SK-N-DZ (cell line): ENCODE measurements at places on chromosomes 6 and 20.

DNA sequence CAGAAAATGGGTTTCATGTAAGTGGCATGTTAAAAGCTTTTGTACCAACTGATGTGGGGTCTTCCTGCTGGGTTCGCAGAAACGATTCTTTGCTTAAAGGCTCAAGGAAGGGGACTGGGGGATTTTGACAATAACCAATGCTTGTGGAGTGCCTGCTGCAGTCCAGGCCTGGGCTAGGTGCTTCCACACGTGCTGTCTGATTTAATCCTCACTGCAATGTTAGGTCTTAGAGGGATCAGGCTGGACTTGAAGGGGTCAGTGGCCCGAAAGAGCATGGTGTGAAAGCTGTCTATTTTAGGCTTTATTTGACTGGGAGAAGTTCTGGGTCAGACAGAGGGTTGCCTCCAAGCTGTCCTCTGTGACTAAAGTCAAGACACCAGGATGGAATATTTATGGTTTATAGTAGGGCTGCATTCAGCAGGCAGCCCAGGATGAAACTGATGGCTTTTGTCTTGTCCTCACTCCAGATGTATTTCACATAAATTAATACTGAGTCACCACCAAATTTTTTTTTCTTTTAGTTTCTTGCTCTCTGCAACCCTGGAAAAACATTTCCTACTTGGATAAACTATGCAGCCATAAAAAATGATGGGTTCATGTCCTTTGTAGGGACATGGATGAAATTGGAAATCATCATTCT is 219.1 kb downstream of the ZMYND8 start:
- DNase-seq, result no peak

GRCh38 chr6:149964308-149965193 is 808 bp downstream of the ULBP1 start:
- DNase-seq, result no peak

GRCh38 chr6:26159357-26160273 is 72.4 kb downstream of the HFE start:
- DNase-seq, result peak; percentile 29

GRCh38 chr20:10674684-10675449 is 1.1 kb upstream of the JAG1 start:
- peak; percentile 70 for DNase-seq

DNA sequence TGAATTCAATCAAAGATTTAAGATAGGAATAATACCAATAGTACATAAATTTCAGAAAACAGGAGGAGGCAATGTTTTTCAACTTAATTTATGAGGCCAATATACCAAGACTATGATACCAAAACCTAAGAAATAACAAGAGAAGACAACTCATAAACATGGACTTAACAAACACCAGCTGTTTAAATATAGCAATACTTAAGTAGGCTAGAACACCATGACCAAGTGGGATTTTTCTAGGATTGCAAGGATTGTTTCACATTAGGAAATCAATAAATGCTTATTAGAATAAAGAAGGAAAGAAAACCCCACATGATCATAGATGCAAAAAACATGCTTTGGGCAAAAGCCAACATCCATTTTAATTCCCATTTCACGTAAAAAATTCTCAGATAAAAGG is 355.1 kb downstream of the EPM2A start:
- no peak for DNase-seq
